Ascending aorta (tissue), 2 donors: ENCODE measurements at places on chromosomes 13 and 19.

DNA sequence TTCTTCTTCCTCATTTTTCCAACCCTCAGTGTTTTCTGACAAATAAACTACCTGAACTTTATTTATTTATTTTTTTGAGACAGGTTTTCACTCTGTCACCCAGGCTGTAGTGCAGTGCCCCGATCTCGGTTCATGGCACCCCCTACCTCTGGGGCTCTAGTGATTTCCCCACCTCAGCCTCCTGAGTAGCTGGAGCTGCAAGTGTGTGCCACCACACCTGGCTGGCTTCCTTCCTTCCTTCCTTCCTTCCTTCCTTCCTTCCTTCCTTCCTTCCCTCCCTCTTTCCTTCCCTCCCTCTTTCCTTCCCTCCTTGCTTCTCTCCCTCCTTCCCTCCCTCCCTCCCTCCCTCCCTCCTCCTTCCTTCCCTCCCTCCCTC, 32.3 kb downstream of the KCTD4 start:
- no peak for DNase-seq

- no peak for DNase-seq
Measured at GRCh38 chr19:1264801-1265614, 4.1 kb upstream of the CIRBP start.

GRCh38 chr19:15337202-15337601, 4.9 kb upstream of the BRD4 start:
- no peak for DNase-seq

DNA sequence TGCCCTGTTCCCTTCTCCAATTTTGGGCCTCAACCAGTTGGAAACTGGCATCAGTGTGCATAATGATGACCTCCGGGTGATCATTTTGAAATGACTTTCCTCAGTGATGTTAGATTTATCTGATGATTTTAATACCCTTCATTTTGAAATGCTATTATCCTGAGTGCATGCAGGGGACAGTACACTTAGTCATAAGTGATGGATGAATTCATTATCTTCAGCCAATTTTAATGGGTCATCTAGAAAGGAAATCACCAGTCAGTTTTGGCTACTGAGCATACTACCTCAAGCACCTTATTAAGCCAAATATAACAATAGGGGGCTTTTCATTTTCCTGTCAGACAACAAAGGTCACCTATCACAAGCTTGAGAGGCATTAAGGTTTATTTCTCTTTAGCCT, 118.5 kb upstream of the MIR17HG start:
- no peak for DNase-seq

- no peak for DNase-seq
Measured at GRCh38 chr13:40943073-40943472, 76.0 kb downstream of the ELF1 start.

- no peak for DNase-seq
Measured at GRCh38 chr19:51091126-51091525, 8.4 kb upstream of the KLK14 start.

DNA sequence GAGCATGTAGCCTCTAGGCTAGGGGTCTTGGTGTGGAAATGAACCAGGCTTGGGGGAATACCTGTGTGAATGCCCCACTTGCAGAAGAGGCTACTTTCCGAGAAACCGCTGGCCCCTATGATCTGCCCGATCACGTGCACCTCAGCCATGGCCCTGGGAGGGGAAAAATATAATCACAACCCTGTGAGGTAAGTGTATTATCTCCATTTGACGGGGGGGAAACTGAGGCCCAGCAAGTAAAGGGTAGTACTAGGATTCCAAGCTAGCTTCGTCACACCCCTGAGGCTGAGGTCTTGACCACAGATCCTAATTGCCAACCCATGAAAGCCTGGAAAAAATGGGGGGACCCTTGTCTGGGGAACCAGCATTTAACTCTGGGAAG, 587 bp downstream of the B9D2 start:
- DNase-seq = no peak

DNA sequence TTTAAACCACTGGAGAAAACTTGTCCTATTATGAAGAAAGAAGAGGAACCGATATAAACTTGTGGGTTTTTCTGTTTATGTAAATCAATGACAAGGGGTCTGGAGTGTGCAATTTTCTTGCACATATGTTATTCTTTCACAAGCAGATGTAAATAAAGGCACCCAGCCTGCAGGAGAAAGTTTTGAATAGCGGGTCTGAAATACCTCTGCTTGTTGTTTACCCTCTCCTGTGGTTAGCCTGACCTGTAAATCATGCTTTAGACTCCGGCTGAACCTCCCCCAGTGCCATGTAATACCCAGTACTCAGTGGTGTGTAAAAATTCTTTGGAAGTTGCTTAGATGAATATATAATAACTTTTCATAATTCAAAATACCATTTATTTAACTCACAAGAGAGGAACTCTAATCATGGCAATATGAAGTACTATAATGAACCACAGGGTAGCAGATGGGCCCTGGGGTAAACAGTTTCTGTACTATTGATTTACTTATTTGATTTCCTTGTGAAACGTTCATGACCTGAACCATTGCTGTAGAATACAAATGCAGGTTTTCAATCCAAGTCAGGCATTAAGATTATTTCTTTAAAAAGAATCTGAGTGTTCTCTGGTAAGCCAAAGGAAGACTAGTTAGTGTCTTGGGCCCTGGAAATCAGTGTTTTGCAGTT, 245.1 kb downstream of the LMO7 start:
- no peak for DNase-seq

- no peak for DNase-seq
Measured at GRCh38 chr13:27183561-27184147, 12.0 kb upstream of the USP12 start.

DNA sequence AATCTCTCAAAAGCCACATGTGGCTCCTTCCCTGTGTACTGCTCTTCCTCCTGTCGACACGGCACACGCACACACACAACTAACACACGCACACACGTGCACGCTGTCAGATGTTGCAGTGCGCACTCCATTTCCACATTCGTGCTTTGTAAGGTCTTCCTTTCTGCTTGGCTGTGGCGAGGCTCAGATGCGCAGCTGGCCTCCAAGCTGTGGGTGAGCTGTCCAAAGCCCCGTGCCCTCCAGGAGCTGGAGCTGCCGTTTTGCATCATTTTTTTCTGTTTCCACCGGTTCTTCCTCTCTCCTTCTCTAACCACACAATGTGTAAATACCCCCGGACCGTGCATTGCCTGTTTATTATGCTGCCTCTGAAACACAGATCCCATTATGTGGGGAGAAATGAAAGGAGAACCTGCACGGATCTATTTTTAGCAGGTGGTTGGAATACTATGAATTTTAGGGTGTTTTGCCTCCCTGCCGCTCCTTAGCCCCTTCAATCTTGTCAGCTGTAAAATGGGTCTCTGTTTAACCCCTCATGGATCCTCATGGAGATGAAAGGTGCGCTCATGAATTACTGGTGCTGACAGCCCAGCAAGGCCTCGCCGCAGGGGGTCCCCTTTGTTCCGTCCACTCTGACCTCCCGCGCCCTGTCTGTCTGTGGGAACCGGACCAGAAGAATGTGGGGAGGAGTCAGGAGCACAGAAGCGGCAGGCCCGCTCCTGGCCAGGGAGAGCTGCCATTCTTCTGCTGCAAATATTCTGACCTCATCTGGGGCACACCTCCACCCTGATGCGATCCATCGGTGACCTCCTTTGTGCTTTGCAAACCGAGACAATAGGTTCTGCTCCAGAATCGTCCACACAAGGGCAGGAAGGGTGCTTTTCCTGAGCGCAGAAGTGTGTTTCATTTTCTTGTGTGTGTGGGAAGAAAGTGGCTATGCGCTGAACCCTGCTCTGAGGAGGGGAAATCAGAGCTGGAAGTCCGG, 137.7 kb downstream of the SOX1 start:
- DNase-seq = no peak

DNA sequence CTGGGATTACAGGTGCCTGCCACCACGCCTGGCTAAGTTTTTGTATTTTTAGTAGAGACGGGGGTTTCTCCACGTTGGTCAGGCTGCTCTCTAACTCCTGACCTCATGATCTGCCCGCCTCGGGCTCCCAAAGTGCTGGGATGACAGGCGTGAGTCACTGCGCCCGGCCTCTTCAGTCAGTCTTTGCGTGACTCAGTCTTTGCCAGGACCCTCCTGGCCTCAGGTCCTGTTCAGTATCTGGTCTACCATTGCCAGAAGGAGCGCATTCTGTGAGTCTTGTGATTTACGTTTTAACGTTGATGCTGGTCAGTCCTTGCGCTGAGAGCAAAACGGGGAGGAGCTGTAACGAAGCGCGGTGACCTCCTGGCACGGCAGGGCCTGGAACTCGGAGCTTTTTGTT, 7.6 kb upstream of the HMG20B start:
- DNase-seq = no peak

GRCh38 chr19:15641901-15642491, 1.3 kb downstream of the CYP4F3 start:
- DNase-seq = no peak

DNA sequence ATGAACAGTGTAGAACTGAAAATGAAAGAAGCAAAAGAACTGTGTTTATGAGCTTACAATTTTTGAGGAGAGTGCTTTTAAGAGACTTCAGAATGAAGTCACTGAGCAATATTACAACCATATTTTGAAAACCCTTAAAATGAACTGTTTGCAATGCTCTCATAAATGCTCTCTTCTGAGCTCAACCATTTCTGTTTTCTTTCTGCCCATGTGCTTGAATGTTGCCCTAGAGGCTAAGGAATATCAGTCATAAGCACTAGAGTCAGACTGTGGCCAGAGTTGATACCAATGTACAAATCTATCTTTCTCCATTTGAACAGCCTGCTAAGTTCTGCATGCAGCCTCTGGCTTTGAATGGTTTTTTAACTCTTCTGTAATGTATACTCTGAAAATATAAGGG, 1092.8 kb downstream of the PCDH9 start:
- no peak for DNase-seq

DNA sequence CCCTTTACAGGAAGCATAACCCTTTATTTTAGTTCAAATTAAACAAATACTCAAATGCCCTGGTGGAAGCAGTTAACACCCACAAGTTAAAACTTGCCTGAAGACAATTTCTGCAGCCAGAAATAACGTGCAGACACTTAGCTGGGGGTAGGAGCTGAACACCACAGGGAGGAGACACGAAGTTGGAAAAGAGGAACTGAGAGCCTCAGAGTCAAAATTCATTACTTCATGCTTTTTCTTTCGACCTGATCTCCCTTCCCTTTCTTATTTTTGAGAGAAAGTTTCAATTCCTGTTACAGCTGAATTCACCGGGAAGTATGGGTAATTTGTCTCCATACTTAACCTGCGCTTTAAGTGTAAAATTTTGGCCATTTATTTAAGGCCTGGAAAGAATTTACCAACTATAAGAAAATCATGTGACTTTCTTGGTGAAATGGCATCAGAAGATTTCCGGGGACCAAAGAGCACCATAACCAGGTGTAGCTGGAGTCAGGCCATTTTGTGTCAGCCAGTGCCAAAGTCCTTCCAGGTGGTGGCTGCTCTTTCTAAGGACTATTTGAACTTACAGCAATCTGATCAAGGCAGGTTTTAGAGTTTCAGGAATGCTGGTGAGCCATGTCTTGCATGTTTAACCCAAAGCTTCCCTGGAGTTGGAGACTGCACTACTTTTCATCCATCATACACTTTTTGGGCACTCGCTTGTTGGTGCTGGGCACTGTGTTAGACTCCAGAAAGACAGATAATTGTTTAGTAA, 46.5 kb upstream of the RCBTB2 start:
- no peak for DNase-seq

DNA sequence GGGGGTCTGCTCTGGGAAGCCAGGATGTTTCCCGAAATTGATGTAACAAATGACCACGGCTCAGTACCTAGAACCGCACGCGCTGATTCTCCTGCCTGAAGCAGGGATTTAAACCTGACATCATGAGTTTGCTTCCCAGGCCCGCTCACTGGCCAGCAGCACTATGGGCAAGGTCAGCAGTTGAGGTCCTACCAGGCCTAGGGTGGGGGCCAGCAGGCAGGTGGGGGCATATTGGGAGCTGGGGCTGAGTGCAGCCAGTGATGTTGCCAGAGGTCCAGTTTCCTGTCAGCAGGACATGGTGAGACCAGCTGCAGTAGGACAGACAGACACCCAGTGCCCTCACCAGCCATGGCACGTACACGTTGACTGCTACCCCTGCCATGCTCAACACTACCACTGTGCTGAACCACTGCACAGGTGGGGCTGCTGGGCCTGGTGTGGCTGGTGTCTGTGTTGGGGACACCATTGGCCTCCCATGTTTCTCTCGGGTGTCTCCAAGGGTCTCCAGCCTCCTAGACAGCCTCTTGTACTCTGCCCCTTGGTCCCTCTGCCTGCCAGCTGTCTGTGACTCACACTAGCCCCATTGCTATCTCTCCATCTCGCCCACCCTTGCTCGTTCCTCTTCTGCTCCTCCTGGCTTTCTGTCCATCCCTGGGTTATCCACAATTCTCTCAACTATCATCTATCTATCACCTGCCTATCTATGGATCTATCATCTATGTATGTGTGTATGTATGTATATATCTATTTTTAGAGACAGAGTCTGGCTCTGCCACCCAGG, 1.1 kb upstream of the C19orf85 start:
- DNase-seq = no peak

DNA sequence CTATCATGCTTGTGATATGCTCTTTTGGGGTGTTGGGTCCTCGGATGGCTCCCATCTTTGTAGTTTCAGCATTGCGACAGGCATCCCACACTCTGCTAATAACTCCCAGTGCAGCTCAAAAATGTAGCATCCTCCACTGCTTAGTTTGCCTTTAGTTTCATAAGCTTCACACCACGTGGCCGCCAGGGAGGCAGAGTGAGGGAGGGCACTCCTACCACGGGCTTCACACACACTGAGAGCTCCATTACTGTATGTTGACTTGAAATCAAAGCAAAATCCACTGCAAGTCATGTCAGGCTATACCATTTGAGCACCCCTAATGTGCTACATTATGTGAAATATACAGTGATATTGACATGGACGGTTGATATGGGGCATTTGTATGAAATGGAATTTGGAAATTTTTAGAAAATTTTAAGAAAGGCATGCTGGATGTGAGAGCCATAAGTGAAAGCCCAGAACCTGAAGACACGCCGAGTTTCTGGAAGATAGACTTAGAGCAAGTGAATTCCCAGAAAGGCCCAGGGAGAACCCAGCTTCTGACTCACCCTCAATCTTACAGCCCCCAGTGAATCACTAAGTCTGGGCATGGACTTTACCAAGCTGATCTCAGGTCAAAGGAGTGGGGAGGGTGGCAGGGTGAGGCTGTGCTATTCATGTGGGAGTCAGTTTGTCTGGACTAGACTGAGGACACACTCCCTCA, 94.1 kb downstream of the HSPH1 start:
- DNase-seq = no peak

- DNase-seq = no peak
Measured at GRCh38 chr19:46193678-46194077, 35.9 kb upstream of the IGFL1 start.
